Aorta (tissue), 5 donors: ENCODE measurements at places on chromosomes 7 and 10. TPM values are rescaled to one million over a fixed set of nuclear protein-coding genes. Genes with fewer than 3 reads are reported as not detected.

- no peak for DNase-seq
- no peaks in the 10 kb centered on the region for H3K36me3 ChIP-seq
- H3K27ac ChIP-seq: no peak overlapping the region
- no peaks in the 10 kb centered on the region for H3K4me1 ChIP-seq
These were observed 397.9 kb downstream of the INHBA start for GRCh38 chr7:41305001-41305400.

DNA sequence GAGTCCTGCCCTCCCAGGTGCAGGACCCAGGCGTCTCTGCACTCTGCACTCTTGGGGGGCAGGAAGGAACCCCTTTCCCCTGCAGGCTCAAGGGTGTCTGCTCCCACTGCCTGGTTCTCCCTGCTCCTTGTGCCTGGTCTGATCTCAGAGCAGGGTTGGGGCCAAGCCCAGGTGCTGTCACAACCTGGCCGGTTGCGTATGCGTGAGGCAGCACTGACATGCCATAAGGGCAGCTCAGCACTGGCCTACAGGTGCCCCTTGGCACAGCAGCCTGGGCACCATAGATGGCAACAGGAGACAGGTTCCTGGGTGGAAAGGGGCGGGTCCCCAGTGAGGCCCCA, 33.2 kb downstream of the DKK1 start:
- H3K27me3 ChIP-seq: no peaks in the 10 kb centered on the region
- DNase-seq: no peak
- no peaks in the 10 kb centered on the region for H3K36me3 ChIP-seq
- H3K4me3 ChIP-seq: no peak overlapping the region

GRCh38 chr10:11012421-11013295, 5.0 kb upstream of the CELF2 start:
- DNase-seq: no peak
- H3K27me3 ChIP-seq: no peaks in the 10 kb centered on the region
- H3K4me3 ChIP-seq: no peak overlapping the region
- no peaks in the 10 kb centered on the region for H3K36me3 ChIP-seq

GRCh38 chr10:73867126-73867807, 7.1 kb downstream of the CAMK2G start:
- no peak overlapping the region for H3K4me3 ChIP-seq
- no peaks in the 10 kb centered on the region for H3K36me3 ChIP-seq
- no peaks in the 10 kb centered on the region for H3K27me3 ChIP-seq
- no peak for DNase-seq
- H3K4me1 ChIP-seq: no peaks in the 10 kb centered on the region

- H3K4me1 ChIP-seq: no peaks in the 10 kb centered on the region
- H3K36me3 ChIP-seq: no peaks in the 10 kb centered on the region
- no peak for DNase-seq
- H3K4me3 ChIP-seq: no peak overlapping the region
- H3K27me3 ChIP-seq: no peaks in the 10 kb centered on the region
These were observed 237.9 kb downstream of the FRMD4A start for GRCh38 chr10:14092799-14093198.

- no peaks in the 10 kb centered on the region for H3K27me3 ChIP-seq
- H3K27ac ChIP-seq: no peak overlapping the region
- H3K4me1 ChIP-seq: peaks cover 2% of the 10 kb centered on the region
- no peak overlapping the region for H3K4me3 ChIP-seq
- no peaks in the 10 kb centered on the region for H3K36me3 ChIP-seq
These were observed 190.9 kb downstream of the BMPER start for GRCh38 chr7:34096198-34096651.

DNA sequence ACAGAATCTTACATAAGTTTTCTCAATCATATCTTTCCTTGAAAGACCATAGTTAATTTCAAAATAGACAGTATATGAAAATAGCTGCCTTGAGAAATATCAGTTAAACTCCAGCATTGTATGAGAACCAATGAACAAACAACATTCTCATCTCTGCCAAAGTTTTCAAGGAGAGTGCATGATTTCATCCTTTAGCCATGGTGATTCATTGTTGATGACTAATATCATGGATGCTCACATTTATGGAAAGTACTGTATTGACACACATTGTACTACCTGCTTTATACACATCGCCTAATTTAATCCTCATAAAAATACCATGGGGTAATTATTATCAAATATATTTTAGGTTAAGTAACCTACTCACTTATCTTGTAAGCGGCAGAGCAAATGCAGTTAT, 250.3 kb downstream of the CNTNAP2 start:
- H3K4me3 ChIP-seq: no peak overlapping the region
- no peak for DNase-seq
- no peaks in the 10 kb centered on the region for H3K36me3 ChIP-seq
- H3K27ac ChIP-seq: no peak overlapping the region

DNA sequence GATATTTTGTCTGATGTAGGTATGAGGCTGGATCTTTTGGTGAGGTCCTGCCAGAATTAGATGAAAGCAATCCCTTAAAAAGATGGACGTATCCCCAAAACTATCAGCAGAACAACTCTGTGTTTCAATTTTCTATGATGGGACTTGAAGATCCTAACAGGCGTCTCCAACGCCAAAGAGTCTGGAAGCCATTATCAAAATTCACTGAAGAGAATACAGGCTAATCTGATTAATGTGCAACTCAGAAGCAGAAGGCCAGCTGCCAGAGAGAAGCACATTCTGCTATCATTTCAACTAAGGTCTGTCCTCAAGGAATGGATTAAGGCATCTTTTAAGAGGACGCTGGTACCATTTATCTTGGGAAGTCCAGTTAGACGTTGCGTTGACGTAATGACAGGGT, 119.7 kb downstream of the FGFR2 start:
- no peak overlapping the region for H3K27ac ChIP-seq
- H3K36me3 ChIP-seq: no peaks in the 10 kb centered on the region
- DNase-seq: no peak
- H3K4me3 ChIP-seq: no peak overlapping the region
- no peaks in the 10 kb centered on the region for H3K27me3 ChIP-seq

GRCh38 chr10:132037676-132037975, 28.1 kb upstream of the JAKMIP3 start:
- H3K27me3 ChIP-seq: no peaks in the 10 kb centered on the region
- H3K4me1 ChIP-seq: no peaks in the 10 kb centered on the region
- H3K4me3 ChIP-seq: no peak overlapping the region
- H3K36me3 ChIP-seq: no peaks in the 10 kb centered on the region
- no peak overlapping the region for H3K27ac ChIP-seq

Gene NEUROD6
- not detected for total RNA-seq

Gene GIMAP8
- 41.4 TPM for total RNA-seq

Gene TMEM225B
- 1.7 TPM for total RNA-seq

Gene CDHR1
- total RNA-seq: 0.32 TPM

Gene NEURL1
- 0.16 TPM for total RNA-seq
